ENCODE measurements at places on chromosomes 1 and 21. TPM values are rescaled to one million over a fixed set of nuclear protein-coding genes. Genes with fewer than 3 reads are reported as not detected.

GRCh38 chr1:67833602-67833940 is 304 bp upstream of the GNG12 start:
- DNase-seq: no peak

PRELP gene
- not detected for total RNA-seq

DNA sequence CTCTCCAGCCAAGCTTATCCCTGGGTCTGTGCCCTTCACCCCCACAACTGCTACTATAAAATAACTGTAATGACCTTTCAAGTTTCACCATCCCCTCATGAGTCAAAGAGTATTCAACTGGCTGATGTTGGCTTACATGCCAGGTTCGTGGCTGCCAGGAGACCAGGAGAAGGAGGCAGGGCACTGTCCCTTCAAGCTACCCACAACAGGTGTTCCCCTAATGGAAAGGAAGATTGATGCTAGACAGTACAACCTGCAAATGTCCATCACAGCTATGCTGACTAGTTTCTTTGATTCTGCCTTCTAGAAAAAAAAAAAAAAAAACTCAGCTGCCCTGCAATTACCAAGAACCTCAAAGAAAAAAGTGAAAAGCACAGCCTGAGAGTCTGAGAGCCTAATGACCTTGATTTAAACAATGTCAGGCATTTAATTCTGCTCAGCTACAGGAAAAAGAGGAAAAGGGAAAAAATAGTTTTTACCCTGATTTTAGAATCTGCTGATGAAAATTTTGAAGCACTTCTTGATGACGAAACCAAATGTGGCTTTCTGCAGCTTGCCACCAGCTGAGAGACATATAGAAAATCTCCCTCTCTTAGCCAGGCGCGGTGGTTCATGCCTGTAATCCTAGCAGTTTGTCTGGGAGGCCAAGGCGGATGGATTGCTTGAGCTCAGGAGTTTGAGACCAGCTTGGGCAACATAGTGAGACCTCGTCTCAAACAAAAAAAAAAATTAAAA is 82.7 kb upstream of the ROR1 start:
- no peak for DNase-seq

OR2M7 gene
- total RNA-seq: not detected

DNA sequence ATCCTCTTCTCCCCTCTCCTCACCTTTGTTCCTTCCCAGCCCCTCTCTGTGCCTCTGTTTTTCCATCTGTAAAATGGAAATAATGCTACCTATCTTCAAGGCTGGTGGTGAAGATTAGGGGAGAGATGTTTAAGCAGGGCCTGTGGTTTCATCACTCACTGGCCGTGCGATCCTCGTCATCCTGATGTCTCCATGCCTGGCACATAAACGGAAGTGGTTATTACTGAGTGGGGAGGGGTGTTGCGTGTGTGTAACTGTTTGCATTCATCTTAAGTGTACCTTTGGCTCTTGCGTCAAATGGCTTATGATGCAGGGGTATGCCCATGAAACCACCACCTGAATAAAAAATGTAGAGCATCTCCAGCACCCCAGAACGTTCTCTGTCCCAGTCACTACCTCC is 17.2 kb upstream of the C1QA start:
- no peak for DNase-seq

- no peak for DNase-seq
Measured at GRCh38 chr21:32753818-32754585, 17.6 kb downstream of the PAXBP1 start.

DNA sequence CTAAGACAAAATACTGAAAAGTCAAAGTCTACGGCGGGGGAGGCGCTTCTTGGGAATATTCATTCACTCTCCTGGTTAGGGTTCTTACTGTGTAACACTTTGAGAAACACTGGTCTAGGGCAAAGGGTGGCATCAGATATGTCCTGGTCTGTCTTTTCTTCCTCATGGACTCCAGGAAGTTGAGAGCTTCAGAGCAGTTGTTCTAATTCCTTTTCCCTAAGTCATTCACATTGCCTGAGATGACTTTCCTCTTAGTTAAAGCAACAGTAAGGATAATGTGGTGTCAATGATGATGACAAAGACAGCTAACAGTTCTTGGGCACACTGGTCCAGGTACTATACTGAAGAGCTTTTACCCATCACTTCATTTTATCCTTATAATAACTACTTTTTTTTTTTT is 27.0 kb downstream of the FGGY start:
- DNase-seq: no peak

GRCh38 chr1:33161061-33161681 is 20.7 kb downstream of the TRIM62 start:
- no peak for DNase-seq

- no peak for DNase-seq
Measured at GRCh38 chr1:39701049-39701439, 9.8 kb upstream of the HPCAL4 start.

- DNase-seq: no peak
Measured at GRCh38 chr1:33876970-33877650, 13.2 kb downstream of the HMGB4 start.

DNA sequence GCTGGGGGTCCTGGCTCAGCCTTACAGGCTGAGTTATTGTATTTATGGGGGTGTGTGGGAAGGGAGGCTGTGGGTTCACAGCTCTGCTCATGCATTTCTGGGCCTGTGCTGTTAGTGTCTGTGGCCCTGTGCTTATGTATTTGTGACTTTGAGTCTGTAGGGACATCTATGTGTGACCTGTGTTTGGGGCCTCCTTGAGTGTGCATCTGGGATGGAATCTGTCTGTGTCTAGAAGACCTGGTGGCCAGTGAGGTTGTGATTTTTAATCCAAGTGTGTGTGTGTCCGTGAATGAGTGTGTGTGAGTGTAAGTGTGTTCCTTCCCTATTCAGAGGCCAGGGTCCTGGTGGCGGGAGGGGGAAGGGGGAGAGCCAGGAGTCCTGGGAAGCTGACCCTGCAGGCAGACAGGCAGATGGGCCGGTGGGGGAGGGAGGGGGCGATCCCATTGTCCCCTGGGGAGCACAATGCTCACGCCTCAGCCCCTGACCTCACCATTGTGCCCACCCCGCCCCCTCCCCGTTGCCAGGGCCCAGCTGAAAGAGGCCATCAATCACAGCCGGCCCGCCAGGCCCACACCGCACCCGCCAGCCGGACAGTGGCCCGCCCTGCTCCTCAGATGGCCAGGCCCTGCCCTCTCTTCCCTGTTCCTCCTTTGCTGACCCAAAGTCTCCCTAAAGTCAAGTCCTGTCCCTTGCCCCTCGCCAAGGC is 19.6 kb downstream of the SLC27A3 start:
- no peak for DNase-seq

VANGL2 gene
- total RNA-seq: not detected

DNA sequence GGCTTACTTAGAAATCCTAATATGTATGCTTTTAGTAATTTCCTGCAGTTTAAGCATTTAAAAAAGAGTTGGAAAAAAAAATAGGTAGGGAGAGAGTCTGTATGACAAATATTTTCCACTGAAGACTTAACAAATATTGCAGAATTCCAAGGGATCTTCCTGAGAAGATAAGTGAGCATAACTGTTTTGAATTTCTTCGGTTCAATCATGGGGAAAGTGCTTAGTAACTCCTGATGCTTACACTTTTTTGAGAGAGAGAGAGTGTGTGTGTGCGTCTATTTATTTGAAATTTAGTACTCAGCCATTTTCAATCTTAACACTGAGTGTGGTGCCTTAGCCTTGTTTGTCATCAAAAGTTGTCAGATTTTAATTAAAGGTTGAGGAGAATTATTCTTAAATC is 18.5 kb downstream of the SON start:
- DNase-seq: no peak

- peak; percentile 68 for DNase-seq
Measured at GRCh38 chr1:226737819-226738420, 1.2 kb downstream of the ITPKB start.

GRCh38 chr1:211614615-211615014 is 35.7 kb upstream of the SLC30A1 start:
- no peak for DNase-seq

GRCh38 chr1:236468625-236469024 is 55.2 kb upstream of the LGALS8 start:
- DNase-seq: no peak

GRCh38 chr21:39384674-39385298 is 35.9 kb upstream of the HMGN1 start:
- DNase-seq: no peak

DNA sequence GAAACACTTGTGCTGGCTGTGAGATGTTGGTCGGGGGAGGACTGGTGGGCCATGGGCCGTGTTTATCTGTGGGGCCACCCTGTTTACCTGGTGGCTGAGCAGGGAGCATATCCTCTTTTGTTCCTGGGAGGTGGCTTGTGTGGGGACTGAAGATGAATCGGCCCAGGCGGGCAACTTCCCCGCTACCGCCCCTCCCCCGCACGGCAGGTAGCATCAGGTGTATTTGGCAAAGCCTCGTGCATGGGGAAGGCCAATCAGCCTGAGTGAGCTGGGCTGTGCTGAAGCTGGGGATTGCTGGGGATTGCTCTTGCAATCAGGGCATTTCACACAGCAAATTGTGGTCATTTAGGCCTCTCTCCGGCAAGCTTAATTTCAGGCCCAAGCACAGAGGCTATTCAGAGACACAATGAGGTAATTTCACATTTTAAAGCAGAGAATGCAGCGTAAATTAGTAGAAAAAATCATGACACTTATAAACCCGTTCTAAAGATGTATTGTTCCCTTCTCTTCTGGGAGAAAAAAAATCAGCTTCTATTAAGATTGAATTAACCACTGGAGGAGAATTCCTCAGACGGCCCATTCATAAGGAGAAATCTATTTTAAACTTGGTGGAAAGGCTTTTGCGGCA is 197.7 kb upstream of the POU3F1 start:
- DNase-seq: no peak

GRCh38 chr1:47867438-47868347 is 129.5 kb downstream of the TRABD2B start:
- no peak for DNase-seq

CDA gene
- 0.38 TPM for total RNA-seq

CAPN8 gene
- 0.34 TPM for total RNA-seq

DNA sequence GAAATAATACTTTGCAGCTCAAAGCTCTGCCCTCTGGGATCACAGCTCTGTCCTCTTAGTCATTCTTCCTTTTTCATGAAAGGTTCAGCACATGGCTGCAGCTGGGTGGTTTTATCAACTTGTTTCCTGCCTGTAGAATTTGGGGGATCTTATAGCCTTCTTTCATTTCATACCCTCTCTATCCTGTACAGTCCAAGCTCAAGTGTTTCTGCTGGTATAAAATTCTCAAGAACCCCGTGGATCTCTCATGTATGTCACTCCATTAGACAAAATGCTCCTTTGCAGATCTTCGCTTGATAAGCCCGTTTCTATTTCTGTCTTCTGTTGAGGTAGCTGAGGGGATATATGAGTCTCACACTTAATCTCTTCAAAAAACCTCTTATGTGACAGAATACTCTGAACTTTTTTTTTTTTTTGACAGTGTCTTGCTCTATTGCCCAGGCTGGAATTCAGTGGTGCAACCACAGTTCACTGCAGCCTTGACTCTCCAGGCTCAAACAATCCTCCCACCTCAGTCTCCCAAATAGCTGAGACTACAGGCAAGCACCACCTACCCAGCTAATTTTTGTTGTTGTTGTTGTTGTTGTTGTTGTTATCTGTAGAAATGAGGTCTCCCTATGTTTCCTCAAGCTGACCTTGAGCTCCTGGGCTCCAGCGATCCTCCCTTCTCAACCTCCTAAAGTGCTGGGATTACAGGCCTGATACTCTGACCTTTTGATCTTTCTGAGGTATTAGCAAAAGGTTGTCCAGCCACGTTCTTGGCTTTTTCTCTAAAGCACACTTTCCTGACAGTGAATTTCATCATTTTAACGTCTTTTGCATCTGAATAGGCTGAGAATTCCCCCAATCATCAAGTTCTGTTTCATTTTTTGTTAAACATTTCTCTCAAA is 24.6 kb upstream of the COL9A2 start:
- no peak for DNase-seq

IVL gene
- total RNA-seq: not detected

GRCh38 chr21:34885125-34885524 is 164.0 kb downstream of the RUNX1 start:
- DNase-seq: no peak

DDR2 gene
- 0.42 TPM for total RNA-seq

ATAD3C gene
- 0.28 TPM for total RNA-seq

MAP1LC3C gene
- total RNA-seq: not detected

KRTAP20-4 gene
- total RNA-seq: not detected

CD48 gene
- total RNA-seq: 395 TPM

SPRR2B gene
- total RNA-seq: not detected

ACTL8 gene
- not detected for total RNA-seq

DNA sequence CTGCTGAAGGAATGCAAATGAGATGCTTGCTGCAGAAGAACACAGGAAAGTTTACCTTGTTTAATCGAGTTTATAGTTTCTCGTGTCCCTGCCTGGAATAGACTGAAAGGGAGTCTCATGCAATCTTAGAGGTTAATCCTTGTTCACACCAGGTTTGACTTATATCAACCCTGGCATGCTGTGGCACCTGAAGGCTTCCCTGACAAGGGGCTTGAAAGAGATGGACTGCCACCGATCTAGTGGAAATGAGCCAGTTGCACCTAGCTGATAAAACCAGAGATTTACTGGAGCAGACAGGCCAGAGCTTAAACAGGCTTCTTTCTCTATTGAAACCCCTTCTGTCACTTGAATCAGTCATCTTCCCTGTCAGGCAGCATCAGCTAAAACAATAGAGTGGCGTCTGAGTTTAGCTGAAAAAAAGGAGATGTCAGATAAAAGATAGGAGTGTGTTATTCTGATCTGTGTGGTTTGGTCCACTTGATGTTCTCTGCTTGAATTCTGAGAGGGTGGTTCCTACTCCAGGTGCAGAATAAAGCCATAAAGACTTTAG is 349.7 kb downstream of the RWDD3 start:
- no peak for DNase-seq

GRCh38 chr1:119188926-119189325 is 48.5 kb upstream of the WARS2 start:
- DNase-seq: no peak

DIRAS3 gene
- total RNA-seq: not detected

TCP10L gene
- 0.41 TPM for total RNA-seq

RNF186 gene
- not detected for total RNA-seq

- no peak for DNase-seq
Measured at GRCh38 chr1:171038284-171038683, 52.4 kb upstream of the FMO3 start.

- DNase-seq: no peak
Measured at GRCh38 chr1:19640363-19641316, 3.5 kb upstream of the NBL1 start.

TFF1 gene
- total RNA-seq: not detected
